ENCODE measurements at places on chromosomes 12 and 14. TPM values are rescaled to one million over a fixed set of nuclear protein-coding genes. Genes with fewer than 3 reads are reported as not detected.

CBLN3 gene
- 1.1 TPM for total RNA-seq

GRCh38 chr12:91111366-91112325 is at the start of gene LUM:
Gene LUM (minus strand): TSS chr12:91111494. CDS start chr12:91108979, 2,515 bp downstream.
- DNase-seq, result peak; percentile 54

CLIP1 gene
- 110 TPM for total RNA-seq

- DNase-seq, result no peak
Measured at GRCh38 chr14:24414732-24415420, 14.6 kb downstream of the CBLN3 start.

GDF3 gene
- not detected for total RNA-seq

DNA sequence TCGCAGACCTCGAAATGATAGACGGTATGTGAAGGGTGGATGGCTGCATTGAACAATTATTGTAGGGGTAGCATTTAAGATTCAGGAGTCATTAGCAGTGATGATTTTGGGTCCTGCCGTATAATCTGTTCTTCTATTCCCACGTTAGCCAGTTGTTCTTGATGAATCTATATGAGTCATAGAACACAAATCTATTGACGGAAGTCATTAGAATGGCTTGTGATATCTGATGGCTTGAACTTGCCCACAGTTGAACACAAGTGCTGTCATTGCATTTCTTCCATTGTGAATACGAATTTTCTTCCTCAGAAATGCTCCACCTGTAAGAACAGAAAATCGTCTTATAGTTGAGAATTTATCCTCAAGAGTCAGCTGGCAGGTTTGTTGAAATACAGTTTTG is 1.9 kb downstream of the SRSF5 start:
- no peak for DNase-seq

- DNase-seq, result no peak
Measured at GRCh38 chr14:67666750-67667449, 7.5 kb downstream of the VTI1B start.

GRCh38 chr12:39352471-39353017 is 90.4 kb downstream of the KIF21A start:
- DNase-seq, result no peak
